Fibroblast of pulmonary artery (primary cell): ENCODE measurements at places on chromosomes 2 and 18.
A peak's percentile ranks its signal among the peaks of the same experiment; 100 is the strongest.

DNA sequence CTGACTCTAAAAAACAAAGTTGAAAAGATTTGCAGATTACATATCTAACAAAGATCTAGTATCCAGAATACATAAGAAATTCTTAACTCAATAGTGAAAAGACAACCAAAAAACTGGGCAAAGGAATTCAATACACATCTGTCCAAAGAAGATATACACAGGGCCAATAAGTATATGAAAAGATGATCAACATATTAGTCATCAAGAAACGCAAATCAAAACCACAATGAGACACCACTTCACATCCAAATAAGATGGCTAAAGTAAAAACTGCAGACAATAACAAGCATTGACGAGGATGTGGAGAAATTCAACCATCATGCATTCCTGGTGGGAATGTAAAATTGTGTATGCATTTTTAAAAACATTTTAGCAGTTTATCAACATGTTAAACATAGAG, 256.0 kb downstream of the EIPR1 start:
- no peak for DNase-seq

DNA sequence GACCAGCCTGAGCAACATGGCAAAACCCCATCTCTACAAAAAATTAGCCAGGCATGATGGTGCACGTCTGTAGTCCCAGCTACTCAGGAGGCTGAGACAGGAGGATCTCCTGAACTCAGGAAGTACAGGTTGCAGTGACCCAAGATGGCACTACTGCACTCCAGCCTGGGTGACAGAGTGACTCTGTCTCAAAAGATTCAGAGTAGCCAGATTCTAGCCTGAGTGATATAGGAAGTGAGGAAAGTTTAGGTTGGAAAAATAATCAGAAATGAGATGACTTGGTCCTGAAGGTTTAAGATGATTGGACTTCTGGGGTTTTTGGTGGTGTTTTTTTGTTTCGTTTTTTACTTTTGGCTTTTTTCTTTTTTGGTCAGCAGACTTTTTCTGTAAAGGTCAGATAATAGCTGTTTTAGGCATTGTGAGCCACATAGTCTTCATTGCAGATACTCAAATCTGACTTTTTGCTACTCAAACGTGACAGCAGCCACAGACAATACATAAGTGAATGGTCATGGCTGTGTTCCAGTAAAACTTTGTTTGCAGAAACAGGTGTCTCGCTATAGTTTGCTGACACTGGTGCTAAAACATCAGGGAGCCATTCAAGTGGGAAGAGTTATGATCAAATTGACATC, 104.1 kb upstream of the UBXN4 start:
- no peak for DNase-seq

- peak; percentile 65 for DNase-seq
These were observed 82.4 kb downstream of the RBMS1 start for GRCh38 chr2:160411167-160411566.

DNA sequence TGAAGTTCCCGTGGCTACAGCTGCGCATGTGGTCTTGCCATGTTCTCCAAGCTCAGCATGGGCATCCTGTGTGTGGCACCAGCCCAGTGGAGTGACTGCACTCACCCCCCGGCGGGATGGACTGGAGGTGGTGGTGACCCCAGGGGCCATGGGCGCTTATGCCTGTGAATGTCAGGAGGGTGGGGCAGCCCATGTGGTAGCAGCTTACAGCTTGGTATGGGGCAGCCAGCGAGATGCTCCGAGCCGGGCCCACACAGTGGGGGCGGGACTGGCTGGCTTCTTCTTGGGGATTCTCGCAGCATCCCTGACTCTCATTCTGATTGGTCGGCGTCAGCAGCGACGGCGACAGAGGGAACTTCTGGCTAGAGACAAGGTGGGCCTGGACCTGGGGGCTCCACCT, 25.6 kb downstream of the SEMA4F start:
- DNase-seq: no peak

DNA sequence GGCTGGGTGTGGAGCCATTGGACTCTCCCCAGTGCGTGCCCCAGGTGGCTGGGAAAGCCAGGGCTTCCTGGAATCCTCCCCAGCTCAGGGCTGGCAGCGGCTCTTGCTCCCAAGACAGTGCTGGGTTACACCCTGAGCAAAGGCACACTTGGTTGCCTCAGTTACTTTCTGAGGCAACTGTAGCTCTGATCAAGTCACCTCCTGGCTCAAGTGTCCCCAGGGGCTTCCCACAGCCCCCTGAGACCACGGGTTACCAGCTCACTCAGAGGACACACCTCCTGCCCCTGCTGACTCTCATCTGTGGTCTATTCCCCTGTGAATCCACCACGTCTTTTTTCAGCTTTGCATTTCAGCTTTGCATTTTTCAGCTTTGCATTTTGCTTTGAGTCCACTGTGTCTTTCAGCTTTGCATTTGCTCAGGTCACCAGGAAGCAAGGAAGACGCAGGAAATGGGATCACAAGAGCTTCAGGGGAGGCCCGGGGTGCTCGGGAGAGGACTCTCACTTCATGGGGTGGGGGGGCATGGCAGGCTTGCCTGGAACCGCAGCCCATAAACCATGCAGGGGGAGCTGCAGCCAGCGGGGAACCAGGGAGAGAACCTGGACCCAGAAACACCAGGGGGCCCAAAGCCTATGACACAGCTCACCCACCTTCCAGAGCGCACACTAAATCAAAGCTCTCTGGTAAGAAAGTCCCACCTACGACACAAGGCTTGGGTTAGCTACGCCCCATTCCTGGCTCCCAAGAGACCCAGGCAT, 138.0 kb upstream of the ASB18 start:
- no peak for DNase-seq

DNA sequence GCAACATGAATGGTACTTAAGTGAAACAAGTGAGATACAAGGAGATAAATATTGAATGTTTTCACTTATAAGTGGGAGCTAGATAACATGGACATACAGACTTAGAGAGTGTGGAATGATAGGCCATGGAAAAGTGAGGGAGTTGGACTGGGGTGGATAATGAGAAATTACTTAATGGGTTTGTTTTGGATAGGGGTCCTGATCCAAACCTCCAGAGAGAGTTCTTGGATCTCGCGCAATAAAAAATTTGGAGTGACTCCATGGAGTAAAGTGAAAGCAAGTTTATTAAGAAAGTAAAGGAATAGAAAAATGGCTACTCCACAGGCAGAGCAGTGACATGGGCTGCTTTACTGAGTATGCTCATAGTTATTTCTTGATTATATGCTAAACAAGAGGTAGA, 508.9 kb downstream of the CNTNAP5 start:
- no peak for DNase-seq

GRCh38 chr2:136117391-136117841, 533 bp downstream of the CXCR4 start:
- DNase-seq: peak; percentile 33

- no peak for DNase-seq
These were observed 69.7 kb downstream of the ZNF532 start for GRCh38 chr18:58934356-58934755.

GRCh38 chr18:79413025-79413424, 17.3 kb downstream of the NFATC1 start:
- no peak for DNase-seq

DNA sequence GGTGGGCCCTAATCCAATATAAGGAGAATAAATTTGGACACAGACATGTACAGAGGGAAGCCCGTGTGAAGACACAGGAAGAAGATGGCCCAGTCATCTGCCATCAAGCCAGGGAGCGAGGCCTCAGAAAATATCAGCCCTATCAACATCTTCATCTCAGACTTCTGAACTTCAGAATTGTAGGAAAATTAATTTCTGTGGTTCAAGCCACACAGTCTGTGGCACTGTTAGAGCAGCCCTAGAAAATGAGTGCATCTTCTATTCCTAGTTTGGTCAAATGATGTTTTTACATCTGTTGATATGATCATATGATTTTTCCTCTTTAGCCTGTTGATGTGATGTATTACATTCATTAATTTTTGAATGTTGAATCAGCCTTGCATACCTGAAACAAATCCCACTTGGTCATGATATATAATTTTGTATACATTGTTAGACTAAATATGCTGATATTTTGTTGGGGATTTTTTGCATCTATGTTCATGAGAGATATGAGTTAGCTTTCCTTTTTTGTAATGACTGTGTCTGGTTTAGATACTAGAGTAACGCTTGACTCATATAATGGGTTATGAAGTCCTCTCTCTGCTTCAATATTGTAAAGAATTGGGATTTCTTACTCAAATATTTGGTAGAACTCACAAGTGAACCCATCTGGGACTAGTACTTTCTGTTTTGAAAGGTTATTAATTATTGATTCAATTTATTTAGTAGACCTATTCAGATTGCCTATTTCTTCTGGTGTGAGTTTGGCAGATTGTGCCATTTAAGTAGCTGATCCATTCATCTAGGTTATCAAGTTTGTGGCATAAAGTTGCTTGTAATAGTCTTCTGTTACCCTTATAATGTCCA, 451.4 kb downstream of the EIPR1 start:
- no peak for DNase-seq
